Substantia nigra (tissue), 51 donors: ENCODE measurements at places on chromosomes 5 and 9.

- no peak for DNase-seq
These were observed 10.3 kb upstream of the DOCK2 start for GRCh38 chr5:169626779-169627178.

DNA sequence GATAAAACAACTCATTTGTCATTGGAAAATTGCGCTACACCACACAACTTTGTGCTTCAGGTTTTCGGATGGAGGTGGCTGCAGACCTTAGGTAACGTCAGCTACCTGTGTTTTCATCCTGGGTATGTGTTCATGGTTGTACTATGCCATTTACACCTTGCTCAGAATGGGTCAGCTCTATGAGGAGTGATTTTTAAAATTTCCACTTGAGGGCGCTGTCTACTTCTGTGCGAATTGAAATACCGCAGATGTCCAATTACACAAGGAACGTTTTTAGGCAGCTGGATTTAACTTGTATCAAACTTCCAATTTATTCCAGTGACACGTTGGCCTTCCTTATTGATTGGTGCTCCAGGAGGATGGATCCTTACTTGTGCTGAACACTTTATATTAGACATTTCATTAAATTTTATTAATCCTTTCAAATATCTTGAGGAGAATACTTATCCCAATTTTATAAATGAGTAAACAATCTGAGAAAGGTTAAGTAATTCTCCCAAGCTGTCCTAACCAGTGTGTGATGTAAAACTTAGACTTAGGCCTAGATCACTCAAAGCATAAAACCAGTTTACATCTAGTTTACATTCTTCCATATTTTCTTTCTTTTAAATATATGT is 23.4 kb downstream of the DMRTA1 start:
- DNase-seq: no peak

DNA sequence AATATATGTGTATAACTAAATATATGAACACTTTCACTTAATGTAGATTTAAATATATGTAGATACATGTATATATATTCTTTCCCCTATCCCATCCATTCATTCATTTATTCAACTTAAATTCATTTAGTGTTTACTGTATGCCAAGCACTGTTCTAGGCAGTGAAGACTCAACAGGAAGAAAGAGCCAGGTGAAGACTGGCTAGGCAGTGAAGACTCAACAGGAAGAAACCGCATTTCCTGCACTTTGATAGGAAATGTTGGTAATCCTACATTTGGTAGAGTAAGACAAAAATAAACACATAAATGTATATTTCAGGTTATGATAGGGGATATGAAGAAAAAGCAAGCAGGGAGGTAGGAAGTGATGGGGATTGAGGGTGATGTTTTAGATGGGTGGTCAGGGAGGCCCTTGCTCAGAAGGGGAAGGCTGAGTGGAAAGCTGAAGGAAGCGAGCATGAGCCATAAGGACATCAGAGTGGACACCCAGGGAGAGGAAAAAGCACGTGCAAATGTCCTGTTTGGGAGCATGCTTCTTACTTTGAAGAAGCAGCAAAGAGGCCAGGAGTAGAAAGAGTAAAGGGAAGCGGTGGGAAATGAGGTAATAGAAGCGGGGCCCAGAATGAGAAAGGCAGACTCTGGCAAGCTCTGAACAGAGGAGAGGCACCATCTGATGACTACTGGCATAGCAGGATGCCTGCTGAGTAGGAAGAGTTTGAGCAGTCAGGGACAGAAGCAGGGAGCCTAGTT is 227.8 kb upstream of the MAP3K1 start:
- no peak for DNase-seq

GRCh38 chr5:151251001-151251551 is 1.9 kb upstream of the GM2A start:
- no peak for DNase-seq

DNA sequence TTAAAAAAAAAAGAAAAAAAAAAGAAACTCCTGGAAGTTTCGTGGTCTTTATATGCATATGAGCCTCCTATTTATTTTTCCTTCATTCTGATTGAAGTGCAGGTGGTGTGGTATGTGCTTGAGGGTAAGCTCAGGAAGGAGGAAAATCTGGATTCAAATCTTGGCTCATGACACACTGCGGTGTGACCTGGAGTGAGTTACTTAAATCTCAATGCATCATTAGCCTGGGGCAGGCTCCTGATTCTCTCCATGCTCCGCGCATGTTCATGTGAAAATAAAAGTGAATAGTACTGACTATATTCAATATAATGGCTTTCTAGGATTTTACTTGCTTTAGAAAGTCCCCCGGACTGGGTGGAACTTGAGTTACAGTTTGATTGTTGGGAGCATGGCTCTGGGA is 35.6 kb downstream of the PTTG1 start:
- DNase-seq: no peak

GRCh38 chr5:122480146-122480545 is 168.1 kb downstream of the SNCAIP start:
- no peak for DNase-seq

GRCh38 chr5:178902849-178903248 is 7.1 kb downstream of the ZFP2 start:
- no peak for DNase-seq

DNA sequence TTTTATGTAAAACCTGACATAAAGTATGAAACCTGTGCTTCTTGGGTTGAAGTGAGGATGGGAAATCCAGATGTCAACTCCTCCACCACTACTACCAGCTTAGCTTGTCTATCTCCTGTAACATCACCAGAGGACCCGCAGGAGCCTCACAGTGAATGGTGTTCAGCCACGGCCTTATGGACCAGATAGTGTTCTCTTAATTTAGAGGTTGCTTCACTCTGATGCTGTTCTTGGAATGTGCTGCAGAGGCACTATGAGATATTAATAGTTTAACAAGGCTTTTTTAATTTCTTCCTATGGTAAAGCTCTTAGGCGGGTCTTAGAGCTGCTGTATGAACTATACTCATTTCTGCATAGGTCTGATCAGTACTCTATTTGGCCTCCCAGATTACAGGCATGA is 27.9 kb downstream of the NFX1 start:
- DNase-seq: no peak

- DNase-seq: no peak
These were observed 60.6 kb downstream of the DRD1 start for GRCh38 chr5:175383350-175383749.

GRCh38 chr5:18202164-18202563 is 567.9 kb downstream of the TAF11L14 start:
- no peak for DNase-seq

- DNase-seq: no peak
These were observed 201.6 kb downstream of the DCP2 start for GRCh38 chr5:113178073-113178779.

GRCh38 chr5:144468571-144468970 is 297.9 kb downstream of the KCTD16 start:
- DNase-seq: no peak

GRCh38 chr9:108108852-108109448 is 619.4 kb upstream of the KLF4 start:
- DNase-seq: no peak

GRCh38 chr9:37761511-37761910 is 7.9 kb downstream of the TRMT10B start:
- no peak for DNase-seq

GRCh38 chr9:27457445-27457844 is 66.6 kb upstream of the IFNK start:
- DNase-seq: no peak

- no peak for DNase-seq
These were observed 1.5 kb upstream of the DTWD2 start for GRCh38 chr5:118989816-118990215.

DNA sequence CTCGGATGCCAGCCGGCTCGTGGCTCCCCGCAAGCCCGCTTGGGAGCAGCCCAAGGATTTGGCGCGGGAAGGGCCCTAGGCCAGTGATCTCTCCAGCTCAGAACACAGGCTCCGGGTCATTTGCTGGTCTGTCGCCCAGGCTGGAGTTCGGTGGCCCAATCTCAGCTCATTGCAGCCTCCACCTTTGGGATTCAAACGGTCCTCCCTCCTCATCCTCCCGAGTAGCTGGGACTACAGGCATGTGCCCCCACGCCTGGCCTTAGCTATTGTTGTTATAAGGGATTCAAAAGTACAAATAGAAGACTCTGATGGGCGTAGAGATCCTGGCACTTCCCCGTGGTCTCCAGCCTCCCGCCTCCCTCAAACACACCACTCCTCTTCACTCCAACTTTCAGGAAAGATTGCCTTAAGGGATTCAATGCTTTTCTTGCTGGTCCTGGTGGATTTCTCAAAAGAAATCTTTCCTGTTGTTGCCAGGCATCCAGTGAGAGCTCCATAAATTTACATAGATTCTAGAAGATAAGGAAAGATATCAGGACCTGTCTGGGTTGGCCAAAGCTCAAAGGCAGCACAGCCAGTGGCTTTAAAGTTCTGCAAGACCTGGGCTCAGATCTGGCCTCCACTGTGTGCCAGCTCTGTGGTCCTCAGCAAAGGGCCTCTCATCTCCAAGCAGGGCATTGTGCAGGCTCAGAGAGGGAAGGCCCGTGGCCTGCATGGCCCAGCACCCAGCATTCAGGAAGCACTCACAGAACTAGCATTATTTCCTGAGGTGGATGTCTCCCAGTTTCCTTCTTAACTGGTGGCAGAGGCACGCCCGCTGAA is 1.0 kb downstream of the AIF1L start:
- DNase-seq: no peak

DNA sequence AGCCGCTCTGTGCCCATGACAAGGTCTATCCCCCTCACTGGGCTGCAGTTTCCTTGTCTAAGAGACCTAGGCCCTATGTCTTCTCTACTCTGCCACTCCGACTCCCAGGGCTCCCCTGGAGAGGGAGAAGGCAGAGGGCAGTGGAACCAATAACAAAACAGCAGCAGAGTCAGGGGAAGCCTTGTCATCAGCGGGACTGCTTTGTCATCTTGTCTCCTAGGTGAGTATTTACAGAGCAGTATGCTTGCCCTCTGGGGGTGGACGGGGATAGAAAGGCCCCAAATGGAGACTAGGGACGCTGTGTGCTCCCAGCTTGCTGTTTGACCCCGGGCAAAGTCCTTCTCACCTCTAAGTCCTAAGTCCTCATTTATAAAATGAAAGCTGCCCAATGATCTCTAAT is 318.5 kb downstream of the CDK5RAP2 start:
- no peak for DNase-seq

DNA sequence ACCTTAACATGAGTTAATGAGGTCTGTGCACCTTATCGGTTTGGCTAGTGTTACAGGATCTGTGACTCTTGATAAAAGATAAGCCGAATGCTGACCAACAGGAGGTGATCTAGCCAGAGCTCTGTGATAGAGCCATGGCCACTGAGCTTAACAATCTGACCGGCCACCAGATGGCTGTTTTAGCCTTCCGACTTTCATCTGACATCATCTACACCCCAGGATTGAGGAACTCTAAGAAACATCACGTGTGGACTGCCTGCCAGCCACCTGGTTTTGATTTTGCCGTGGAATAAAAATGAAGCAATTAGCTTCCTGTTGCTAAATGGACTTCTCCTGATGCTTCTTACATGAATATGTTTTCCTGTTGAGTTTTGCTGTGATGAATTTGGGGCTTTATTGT is 281.3 kb downstream of the CEMIP2 start:
- no peak for DNase-seq

DNA sequence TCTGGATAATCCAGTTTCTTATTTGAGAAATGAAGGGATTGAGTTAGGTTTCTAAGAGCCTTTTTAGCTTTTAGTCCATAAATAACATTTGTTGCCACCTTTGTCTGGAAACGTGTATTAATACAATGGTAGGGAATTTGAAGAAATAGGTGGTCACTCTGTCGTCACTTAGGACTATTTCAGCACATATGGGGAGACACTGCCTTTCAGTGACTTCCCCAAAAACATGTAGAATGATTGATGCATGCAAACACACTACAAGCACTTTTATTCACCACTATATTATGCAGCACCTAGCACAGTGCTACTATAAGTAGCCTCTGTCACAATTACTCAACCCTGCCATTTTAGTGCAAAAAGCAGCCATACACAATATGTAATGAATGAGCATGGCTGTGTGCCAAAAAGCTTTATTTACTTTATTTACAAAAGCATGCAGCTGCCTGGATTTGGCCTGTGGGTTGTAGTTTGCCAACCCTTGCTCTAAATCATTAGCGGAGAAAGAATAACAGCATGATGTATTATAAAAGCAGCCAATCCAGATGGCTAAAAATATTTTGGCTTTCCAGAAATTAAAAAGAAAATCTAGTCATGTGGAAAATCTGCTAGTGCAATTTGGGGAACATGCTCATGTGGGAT is 154.2 kb upstream of the HMHB1 start:
- DNase-seq: no peak

DNA sequence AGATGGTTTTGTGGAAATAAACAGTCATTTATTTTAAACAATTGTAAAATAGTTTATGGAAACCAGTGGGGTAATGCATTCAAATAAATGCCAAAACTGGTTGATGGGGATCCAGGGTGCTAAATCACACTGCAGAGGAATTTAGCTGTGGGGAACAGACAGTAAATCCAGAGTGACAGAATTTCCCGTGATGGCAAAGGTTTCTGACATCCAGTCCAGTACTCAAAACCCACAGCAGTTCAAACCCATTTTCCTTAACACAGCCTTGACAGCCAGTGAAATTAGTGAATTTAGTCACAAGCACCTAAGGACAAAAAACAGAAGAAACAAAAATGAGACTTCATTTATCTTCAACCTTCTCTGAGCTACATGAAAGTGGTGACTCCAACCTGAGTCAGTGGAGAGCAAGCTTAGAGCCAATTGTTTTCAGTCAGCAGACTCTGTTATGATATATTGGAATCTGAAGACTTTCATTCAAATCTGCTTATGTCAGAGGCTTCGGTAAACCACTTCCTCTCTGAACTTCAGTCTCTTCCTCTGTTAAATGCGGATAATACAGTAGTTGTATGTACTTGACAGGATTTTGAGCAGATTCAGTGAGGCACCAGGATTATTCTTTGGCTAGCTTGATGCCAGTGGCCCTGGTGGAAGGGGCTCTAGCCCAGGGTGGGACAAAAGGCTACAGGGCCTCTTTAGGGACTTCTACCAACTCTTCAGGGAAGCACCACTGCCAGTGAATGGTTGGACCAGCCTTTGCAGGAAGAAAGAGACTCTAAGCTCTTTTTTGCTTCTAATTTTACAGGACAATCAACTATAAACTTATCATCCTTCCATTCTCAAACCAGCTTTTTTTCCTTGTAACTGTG is 185.3 kb downstream of the MAPKAP1 start:
- no peak for DNase-seq

GRCh38 chr5:168648016-168648415 is 68.8 kb upstream of the PANK3 start:
- no peak for DNase-seq

DNA sequence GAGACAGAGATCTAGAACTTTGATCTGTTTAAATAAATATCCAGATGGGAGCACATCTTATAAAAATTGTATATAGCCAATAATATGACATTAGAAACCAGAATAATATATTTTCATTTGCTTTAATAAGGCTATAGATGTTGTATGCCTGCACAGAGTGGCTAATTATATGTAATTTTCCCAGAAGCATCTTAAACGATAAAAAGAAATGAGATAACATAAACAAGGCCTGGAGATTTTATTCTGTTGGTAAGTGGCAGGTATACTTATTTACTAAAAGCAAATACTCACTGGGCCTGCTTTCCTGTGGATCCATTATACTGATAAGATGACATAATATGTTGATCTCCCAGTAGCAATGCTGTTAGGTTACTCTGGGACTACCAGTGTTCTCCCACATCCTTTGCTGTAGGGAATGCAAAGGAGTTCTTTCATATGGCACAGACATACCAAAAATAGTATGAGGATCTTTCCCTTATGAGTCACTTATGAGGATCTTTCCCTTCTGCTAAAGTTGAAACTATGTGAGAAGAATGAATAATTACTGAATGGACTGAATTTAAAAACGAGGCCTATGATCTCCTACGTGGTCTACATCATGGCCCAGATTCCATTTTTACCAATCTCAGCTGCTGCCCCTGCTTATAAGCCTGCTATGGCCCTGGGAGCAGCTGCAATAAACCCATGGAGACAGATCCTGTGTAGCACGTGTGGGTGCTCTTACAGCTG is 112.1 kb downstream of the NUDT12 start:
- DNase-seq: no peak
